ENCODE measurements at places on chromosomes 4 and X.

- no peak for DNase-seq
Measured at GRCh38 chr4:113243312-113243711, 193.9 kb downstream of the ANK2 start.

DNA sequence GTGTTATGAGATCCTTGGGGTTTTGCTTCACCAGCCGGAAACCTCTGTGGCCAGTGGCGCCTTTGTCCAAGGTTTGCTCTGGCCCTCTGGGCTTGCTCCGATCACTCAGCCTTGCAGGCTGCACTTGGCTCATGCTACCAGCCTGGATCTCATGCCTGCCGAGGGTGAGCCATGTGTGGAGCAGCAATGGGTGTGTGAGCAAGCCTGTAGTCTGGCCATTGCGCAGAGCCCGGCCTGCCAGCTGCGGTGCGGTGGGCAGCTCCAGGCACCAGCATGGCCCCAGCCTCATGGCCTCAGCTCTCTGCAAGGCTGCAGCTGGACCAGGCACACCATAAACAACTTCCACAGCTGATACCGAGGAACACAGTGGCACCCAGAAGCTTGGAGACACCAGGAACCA lies 17.8 kb downstream of the SULT1B1 start:
- DNase-seq = no peak

GRCh38 chrX:115367455-115367854 lies 77.9 kb downstream of the LUZP4 start:
- no peak for DNase-seq

DNA sequence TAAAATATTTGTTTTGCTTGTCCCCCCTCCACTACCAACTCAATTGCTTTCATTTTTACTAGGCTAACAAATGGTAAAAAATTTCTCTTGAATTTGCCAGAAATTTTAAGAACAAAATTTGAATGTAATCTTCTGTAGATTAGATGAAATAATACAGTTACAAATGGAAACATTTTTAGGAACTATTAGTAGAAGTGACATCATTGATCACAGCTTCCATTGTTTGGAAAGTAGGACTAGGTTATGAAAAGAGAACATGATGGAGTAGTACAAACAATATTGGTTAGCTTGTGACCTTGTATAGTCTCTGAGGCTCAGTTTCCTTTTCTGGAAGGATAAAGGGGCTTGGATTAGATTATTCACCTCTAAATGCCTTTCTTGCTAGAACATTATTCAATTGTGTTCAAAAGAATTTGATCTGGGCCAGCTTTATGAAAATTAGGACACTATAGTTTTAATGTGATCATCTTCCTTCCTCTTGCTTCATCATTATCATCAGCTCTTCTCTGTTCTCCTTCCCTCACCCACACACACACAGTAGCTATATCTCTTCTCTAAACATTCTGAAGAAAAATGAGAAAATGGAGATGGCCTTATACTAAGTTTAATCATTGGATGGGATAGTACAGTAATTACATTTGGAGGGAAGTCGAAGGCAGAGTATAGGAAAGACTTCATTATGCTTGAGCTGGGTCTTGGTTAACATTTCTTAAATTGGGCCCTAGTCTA lies 9.9 kb downstream of the MTMR1 start:
- DNase-seq = no peak

- no peak for DNase-seq
Measured at GRCh38 chrX:118211891-118212816, 95.5 kb upstream of the KLHL13 start.

DNA sequence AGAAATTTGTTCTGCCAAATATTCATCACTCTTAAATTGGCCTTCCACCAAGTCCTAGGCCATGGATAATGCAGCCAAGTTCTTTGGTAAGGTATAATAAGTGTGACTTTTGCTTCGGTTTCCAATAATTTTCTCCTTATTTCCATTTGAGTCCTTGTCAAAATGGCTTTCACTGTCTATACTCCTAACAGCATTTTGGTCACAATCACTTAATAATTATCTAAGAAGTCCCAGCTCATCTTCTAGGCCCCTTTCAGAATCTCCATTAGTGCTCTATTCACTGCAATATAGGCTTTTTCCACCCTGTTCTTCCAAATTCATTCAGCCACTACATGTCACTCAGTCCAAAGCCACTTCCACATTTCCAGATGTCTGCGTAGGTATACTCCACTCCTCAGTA lies 51.0 kb upstream of the SPIN4 start:
- DNase-seq = no peak

DNA sequence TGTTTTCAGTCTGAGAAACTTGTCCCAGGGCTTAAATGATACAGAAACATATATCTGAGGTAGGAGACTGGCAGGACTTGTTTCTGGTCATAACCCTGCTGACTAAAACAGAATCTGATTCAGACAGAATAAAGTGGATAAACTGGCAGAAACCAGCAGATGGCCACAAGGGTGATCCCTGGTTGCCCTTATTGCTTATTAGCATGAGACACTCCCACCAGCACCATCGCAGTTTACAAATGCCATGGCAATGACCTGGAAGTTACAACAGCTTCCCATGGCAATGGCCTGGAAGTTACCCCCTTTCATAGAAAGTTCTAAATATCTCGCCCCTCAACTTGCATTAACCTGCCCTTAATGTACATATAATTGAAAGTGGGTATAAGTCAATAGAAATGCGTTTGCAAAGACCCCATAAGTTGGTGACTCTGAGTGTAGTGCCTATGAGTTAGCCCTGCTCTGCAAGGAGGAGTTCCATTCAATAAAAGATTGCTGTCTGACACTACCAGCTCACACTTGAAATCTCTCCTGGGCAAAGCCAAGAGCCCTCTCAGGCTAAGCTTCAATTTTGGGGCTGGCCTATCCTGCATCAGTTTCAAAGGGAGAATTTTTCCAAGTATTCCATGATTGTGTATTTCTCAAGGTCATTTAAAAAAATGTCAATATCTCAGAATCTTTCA lies 52.9 kb upstream of the PAGE5 start:
- no peak for DNase-seq

GRCh38 chrX:72392042-72392441 lies 86.3 kb upstream of the CITED1 start:
- no peak for DNase-seq
